ENCODE measurements at places on chromosomes 13 and 19.

GRCh38 chr13:78133511-78133910 lies 214.9 kb upstream of the EDNRB start:
- no peak for ATAC-seq

GRCh38 chr13:111460548-111461444 lies 140.4 kb downstream of the TEX29 start:
- ATAC-seq = peak; percentile 31

DNA sequence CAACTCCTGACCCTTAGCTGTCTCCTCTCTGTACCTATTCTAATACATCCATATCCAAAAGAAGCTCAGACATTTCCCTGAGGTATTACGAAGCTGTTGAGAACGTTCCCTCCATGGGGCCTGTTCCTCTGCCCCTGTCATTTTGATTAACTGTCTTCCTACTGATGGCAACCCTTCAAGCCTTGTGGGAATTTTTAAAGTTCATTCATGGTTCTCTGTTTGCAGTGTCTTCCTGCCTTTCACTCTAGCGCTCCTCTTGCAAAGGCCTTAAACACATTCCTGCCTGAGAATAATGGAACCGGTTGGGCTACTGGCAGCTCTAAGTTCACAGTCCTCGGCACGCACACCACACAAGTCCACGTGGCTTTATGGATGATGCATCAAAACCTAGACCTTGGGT lies 66.1 kb downstream of the LHFPL6 start:
- no peak for ATAC-seq

DNA sequence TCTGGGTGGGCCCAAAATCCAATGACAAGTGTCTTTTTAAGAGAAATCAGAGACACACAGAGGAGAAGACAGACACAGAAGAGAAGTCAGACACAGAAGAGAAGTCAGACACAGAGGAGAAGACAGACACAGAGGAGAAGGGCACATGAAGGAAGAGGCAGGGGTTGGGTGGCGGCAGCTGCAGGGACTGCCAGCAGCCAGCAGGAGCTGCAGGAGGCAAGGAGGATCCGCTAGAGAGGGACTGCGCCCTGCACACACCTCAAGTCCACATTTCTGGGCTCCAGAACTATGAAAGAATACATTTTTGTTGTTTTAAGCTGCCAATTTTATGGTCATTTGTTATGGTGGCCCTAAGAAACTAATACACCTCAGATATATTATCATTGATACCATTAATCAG lies 140.6 kb downstream of the ZIC5 start:
- no peak for ATAC-seq

GRCh38 chr13:50227361-50227760 lies 212.1 kb downstream of the KCNRG start:
- no peak for ATAC-seq
